ENCODE measurements at places on chromosomes 16 and 17.
A peak's percentile ranks its signal among the peaks of the same experiment; 100 is the strongest.

DNA sequence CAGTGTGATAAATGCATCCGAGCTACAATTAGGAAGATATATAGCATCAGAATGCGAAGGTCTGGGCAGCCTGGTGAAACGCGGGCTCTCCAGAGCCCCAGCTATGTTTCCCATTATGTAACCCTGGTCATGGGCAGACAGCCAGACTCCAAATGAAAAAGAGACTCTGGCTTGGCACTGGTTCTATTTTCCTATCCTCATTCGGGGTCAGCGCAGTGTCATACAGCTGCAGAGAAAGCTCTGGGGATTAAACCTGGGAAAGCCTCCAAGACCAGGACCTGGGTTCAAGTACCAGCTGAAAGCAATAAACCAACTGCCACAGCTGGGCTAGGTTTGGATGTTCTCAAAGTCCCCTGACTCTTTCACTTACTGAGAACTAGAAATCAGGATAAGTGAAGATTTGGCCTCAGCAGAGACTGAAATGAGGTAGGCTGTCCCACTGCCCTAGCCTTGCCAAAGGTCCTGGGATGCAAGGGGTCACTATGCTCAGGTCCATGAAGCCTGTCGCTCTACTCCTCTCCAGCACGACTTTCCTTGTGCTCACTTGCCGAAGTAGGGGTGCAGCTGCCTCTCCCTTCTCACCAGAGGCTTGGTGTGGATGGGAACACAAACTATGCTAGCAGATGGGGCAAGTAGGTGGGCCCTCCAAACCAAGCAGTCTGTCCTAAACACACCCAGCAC, 123.8 kb downstream of the SMG6 start:
- DNase-seq: peak; percentile 95

DNA sequence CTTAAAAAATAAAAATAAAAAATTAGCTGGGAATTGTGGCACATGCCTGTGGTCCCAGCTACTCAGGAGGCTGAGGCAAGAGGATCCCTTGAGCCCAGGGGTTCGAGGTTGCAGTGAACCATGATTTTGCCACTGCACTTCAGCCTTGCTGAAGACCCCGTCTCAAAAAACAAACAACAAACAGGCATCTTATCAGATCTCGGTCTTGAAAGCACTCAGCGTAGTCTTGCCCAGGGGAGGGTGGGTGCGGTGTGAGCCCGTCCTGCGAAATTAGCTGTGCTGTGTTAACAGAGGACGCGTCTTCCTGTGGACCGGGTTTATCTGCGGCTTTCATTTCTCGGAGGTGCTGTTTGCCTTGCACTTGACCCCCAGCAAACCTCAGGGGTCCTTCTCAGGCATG, 5.4 kb downstream of the GAA start:
- no peak for DNase-seq

- DNase-seq: no peak
These were observed 35.2 kb upstream of the GOSR2 start for GRCh38 chr17:46887717-46888116.

- no peak for DNase-seq
These were observed 16.2 kb downstream of the CHST4 start for GRCh38 chr16:71542377-71542776.

DNA sequence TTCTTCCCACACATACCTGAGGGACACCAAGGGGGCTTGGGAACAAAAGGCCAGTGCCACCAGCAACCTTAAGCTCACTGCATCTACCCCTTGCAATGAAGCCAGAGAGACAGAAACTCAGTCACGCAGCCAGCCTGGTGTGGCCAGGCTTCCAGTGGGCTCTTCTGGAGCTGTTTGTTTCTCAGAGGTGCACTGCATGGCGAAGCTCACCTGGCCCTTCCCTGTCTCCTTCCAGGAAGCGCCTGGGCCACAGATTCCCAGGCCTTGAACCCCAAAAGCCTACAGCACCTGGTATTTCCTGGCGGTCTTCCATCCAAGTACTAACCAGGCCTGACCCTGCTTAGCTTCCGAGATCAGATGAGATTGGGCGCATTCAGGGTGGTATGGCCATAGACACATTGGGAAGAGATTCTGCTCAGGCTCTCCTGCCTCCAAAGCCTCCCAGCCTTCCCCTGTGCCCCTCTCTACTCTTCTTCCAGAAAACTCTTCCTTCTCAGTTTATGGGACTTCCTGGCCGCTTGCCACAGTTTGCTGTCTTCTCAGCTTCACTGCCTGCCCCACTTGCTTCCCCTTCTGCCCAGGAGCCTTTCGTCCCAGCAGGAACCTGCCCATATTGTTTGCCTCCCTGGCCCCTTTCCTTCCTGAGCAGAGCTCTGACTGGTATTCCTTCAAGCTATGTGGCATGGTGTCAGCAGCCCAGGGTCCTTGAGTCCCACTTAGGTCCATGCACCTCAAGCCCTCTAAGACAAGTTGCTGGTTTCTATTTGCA, 1.6 kb downstream of the CISD3 start:
- no peak for DNase-seq

DNA sequence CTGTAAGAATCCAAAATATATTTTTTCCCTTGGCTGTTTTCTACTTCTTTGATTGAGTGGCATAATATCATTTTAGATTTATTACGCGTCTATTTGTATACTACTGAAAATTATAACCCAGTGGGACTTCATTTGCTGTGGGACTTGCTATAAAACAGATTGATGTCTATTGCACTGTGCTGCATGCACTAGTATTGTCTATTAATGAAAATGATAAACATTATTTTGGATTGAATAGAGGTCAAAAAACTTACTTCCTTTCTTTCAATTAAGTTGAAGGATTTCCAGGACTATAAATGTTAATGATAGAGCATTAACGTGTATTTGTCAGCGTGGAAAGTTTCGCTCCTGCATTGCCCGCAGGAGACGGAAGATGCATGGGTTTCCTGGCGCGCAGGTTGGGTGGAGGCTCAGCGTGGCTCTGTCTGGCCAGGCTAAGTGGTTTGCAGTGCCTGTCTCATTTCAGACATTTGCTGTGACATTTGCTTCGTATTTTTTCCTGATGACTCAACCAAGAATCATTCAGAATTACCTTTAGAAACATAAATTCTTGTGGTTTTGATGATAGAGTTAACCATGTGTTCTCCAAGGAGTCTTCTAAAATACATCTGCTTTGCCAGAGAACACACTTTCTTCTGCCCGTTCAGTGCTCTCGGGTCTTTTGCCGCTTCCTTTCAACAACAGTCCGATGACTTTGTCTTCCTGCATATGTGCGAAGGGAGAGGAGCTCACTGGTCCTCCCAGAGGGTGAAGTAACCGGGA, 216.7 kb downstream of the RPTOR start:
- DNase-seq: no peak

DNA sequence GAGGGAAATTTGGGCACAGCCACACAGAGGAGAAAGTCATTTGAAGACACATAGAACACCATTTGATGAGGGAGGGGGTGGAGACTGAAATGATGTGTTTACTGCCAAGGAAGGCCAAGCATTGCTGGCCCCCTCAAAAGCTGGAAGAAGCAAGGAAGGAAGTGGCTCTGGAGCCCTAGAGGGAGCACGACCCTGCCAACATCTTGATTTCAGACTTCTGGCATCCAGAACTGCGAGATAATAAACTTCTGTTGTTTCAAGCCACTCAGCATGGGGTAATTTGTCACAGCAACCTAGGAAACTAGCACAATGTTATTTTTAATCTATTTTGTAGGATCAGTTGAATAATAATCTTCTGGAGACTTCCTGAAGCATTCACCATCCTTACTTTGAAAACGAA, 314.8 kb upstream of the GOT2 start:
- no peak for DNase-seq

GRCh38 chr17:17613708-17614114, 22.2 kb upstream of the PEMT start:
- DNase-seq: no peak

Data from esophagus muscularis mucosa (tissue), 4 donors.